ENCODE measurements at places on chromosomes 13 and 19. TPM values are rescaled to one million over a fixed set of nuclear protein-coding genes. Genes with fewer than 3 reads are reported as not detected.

PSG3 gene
- total RNA-seq, result not detected

POU2F2 gene
- total RNA-seq, result 0.95 TPM

- DNase-seq, result no peak
Observed at GRCh38 chr13:65154661-65155447, 2075.3 kb downstream of the PCDH9 start.

GAPDHS gene
- not detected for total RNA-seq

ADAMTSL5 gene
- total RNA-seq, result 4.1 TPM

GJB2 gene
- total RNA-seq, result 2.5 TPM

DNA sequence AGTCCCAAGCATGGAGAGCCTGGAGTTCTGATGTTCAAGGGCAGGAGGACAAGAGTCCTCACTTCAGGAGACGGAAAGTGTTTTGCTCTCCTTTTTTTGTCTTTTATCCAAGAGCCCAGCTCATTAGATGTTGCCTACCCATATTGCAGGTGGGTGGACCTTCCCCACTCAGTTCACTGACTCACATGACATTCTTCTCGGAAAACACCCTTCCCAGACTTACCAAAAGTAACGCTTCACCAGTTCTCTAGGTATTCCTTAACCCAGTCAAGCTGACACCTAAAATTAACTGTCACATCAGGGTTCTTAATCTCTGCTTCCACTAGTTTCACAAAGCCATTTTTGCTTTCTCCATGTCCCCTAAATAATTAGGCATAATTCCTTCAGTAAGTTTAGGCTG, 2215.4 kb upstream of the PCDH20 start:
- no peak for DNase-seq

DNA sequence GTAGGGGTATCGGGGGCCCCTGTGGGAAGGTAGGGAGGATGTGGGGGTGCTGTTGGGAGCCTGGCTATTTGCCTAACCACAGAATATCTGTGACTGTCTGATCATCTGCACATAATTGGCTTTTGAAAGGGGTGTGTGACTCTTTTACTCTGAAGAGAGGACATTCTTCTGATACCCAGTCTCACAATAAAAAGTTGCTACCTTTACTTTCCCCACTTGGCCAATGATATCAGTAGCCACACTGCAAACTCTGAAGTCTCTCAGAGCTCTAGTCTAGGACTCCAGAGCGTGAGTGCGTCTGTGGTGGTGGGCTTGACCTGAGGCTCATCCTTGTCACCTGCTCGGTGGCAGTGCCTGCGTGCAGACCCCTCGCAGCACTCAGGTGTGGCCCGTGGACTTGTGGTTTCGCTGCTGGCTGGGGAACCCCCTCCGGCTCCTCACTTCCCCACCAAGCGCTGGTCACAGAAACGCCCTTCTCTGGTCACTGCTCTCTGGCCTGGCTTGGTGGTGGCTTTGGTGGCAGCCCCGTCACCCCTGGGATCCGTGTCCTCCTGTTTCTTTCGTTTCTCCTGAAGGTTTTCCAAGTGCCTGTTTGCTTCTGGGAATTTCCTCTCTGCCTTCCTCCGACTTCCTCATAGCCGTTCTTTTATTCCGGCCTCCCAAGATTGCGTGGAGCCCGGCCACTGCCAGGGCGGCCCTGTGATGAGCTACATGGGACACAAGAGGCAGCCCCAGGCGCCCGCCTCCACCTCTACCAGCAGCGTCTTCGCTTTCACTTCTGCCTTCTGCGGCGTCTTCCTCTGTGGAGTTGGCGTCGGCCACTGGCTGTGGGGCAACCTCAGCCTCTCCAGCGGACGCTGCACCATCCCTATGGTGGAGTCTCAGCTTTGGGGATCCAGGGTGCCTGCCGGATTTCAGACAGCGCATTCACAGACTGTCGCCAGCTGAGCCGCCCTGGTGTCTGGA, 78.0 kb downstream of the ATP11A start:
- no peak for DNase-seq

CACNA1A gene
- 1.7 TPM for total RNA-seq

DNA sequence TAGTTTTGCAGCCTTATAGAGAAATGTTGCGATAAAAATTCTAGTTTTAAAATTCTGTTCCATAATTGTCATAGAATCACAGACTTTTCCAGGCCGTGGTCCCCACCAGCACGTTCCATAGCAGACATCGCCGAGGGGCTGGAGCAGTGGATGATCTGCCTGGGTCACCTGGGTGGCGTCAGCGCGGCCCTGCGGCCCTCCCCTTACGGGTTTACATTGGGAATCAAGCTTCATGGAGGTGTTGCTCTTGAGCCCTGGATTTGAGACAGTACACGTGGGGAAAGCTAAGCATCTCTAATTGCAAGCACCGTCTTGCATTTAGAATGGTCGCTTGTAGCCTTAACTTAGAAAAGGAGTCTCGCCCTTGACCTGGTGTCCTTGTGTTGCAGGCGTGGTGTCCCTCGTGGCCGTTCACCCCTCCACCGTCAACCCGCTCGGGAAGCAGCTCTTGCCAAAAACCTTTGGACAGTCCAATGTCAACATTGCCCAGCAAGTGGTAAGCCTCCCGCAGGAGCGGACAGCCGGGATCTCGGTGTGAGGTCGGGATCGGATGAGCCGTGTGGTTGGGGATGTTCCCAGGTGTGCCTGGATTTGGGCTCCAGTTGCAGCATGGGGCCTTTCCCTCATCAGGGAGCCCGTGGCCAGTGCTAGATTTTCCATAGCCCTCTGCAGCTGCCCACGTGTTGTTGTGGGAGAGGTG, 35.1 kb downstream of the ATP4B start:
- DNase-seq, result no peak

DNA sequence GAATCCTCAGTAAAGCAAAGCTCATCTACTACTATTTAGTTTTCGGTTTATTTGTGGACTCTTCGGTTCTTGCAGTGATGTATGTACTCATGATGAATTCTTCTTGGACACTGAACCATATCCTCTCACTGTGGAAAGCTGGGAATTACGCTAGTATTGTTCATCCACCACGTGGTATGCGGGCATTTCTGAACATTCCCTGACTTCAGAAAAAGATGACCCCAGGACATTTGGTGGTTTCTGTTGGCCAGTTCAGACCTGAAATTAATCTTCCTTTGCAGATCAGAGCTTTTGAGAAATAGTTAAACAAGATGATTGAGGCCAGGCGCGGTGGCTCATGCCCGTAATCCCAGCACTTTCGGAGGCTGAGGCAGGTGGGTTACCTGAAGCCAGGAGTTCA, 25.3 kb upstream of the FBN3 start:
- no peak for DNase-seq

- no peak for DNase-seq
Observed at GRCh38 chr19:29324717-29325116, 111.8 kb upstream of the UQCRFS1 start.

DNA sequence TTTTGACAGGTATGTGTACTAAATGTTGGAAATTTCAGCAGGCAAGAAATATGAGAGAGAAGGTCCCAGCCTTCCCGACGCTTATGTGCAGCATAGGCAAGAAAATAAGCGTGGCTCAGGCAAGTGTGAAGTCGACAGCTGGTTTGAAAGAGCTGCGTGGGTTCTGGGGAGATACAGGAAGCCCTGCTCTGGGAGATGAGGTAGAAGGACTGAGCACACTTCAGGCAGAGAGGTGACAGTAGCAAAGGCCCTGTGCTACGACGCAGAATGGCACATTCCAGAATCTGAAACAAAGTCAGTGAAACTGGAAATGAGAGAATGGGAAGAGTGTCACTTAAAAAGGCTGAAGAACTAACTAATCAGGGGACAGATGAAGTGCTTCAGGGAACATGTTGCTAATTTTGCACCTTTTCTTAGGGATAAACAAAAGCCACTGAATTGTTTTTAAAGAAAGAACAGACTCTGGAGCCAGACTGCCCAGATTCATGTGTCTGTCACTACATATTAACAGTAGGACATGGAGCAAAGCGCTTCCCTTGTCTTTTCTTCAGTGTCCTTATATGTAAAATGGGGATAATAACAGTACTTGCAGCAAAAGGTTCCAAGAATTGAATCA, 160.1 kb downstream of the SPRY2 start:
- DNase-seq, result no peak

MYO9B gene
- total RNA-seq, result 24.0 TPM

- no peak for DNase-seq
Observed at GRCh38 chr13:98279473-98280175, 102.6 kb upstream of the RNF113B start.

- no peak for DNase-seq
Observed at GRCh38 chr13:90622541-90622940, 724.9 kb upstream of the MIR17HG start.

- DNase-seq, result no peak
Observed at GRCh38 chr19:43318796-43319314, 34.6 kb upstream of the CD177 start.

GRCh38 chr19:54551950-54552912, 21.4 kb upstream of the LILRA2 start:
- DNase-seq, result no peak

CPT1C gene
- 11.8 TPM for total RNA-seq

GRCh38 chr19:29260477-29261317, 47.7 kb upstream of the UQCRFS1 start:
- no peak for DNase-seq

DNA sequence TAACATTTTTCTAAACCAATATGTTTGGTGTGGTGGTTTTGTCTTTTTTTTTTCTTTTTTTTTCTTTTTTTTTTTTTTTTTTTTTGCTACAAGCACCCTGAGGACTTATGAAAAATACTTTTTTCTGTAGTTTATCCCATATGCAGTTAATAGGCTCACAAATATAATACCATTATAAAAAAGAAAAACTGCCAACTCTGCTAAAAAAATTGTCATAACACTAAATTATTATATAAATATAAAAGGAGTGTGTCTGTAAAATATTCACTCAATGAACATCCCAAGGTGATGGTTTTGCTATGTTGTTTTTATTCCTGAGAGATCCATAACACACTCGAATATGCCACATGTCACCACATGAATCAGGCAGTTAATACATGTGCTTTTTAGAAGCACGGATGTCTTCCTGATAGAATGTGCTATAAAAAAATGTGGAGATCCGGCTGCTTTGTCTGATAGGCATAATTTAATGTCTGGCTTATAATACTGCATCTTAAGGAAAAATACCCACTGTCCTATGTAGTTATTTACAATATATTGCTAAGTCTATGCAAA, 110.7 kb upstream of the ZNF507 start:
- no peak for DNase-seq

- no peak for DNase-seq
Observed at GRCh38 chr19:32658527-32658926, 16.5 kb downstream of the ANKRD27 start.

ZIC5 gene
- total RNA-seq, result not detected

DNA sequence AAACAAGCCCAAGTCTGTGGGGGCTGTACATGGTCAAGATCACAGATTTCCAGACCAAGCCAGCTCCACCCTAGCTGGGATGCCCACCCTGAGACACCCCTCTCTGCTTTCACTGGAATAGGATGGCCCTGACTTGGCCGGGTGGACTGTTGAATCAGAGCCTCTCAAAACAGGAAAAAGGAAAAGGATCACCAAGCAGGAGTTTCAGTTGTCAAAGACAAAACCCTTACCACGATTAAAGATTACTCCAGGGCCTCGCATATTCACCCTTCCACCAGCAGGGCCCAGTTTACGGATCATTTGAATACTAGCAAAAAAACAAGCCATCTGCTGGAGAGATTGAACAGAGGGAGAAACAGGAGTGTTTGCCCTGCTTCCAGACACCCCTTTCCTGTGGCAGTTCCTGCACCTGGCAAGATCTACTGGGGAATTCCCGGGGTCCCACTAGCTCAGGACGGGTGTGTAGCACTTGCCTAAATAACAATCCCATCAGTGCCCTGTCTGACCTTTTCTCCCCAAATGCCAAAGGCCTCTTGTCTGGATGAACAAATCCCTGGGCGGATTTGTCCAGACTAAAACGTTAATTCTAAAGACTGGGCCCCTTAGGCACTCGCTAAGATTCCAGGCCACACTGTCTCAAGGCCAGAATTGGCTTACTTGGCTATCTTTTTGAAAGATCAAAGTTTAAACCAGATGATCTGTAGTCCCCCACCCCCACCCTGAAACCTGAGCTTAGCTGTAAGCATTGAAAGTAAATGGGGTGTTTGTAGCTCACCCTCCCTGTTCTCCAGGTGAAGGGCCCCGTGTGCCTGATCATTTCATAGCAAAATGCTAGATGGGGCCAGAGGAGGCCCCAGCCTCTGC, 38.4 kb downstream of the ACTN4 start:
- DNase-seq, result no peak

All from urinary bladder (tissue), 4 donors.